ENCODE measurements at places on chromosomes 13 and 19.

- no peak for DNase-seq
Measured at GRCh38 chr19:53775524-53775923, 48.6 kb downstream of the NLRP12 start.

DNA sequence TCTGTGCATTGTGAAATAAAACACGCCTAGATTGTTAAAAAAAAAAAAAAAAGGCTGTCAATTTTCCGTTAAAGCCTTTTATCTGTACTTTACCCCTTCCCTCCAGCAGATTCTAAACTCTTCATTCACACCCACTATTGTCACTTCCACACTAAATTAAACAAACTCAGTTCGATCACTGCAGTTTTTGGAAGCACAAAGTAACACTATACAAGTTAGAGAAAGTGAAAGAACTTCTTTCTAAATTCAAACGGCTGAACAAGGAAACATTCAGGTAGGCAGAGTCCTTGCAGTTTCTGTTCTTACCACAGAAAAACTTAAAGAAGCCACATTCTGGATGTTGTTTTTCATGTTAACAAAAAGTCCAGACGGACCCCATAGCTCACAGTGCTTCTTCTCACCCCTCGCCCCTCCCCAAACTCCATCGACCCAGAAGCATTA lies 27.5 kb upstream of the UBE2L5 start:
- no peak for DNase-seq

DNA sequence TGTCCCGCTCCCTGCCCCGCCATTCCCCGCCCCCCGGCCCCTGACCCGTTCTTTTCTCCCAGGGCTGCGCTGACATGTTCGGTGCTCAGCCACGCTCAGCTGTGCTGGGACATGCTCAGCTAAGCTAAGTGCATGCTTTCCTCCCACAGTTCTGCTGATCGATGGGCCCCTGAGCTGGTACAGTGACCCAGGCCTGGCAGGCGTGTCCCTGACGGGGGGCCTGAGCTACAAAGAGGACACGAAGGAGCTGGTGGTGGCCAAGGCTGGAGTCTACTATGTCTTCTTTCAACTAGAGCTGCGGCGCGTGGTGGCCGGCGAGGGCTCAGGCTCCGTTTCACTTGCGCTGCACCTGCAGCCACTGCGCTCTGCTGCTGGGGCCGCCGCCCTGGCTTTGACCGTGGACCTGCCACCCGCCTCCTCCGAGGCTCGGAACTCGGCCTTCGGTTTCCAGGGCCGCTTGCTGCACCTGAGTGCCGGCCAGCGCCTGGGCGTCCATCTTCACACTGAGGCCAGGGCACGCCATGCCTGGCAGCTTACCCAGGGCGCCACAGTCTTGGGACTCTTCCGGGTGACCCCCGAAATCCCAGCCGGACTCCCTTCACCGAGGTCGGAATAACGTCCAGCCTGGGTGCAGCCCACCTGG lies 3.7 kb downstream of the TNFSF9 start:
- no peak for DNase-seq

- no peak for DNase-seq
Measured at GRCh38 chr13:80783926-80784565, 443.1 kb upstream of the SPRY2 start.
